ENCODE measurements at places on chromosomes 2 and 18.

GRCh38 chr2:199471443-199472057 is 13.8 kb upstream of the SATB2 start:
- no peak for DNase-seq

DNA sequence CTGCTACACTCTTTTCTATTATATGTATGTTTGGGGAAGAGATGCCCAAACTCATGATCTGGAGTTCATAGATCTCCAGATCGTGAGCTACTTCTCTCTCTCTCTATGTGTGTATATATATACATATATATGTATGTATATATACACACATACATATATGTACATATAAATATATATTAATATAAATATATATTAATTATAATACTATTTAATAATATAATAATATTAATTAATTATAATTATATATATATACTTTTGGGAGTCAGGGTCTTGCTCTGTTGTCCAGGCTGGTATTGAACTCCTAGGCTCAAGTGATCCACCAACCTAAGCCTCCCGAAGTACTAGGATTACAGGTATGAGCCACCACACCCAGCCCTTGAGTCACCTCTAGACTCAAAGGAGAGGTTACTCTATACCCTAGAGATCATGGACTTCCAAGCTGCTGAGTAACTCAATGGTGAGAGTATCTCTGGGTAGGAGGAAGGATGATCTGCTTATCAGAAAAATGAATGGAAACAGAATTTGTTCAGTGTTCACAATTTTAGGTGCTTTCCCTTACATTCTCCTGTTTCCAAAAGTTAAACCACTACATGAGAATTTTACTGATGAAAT is 463.5 kb upstream of the TRIB2 start:
- no peak for DNase-seq

DNA sequence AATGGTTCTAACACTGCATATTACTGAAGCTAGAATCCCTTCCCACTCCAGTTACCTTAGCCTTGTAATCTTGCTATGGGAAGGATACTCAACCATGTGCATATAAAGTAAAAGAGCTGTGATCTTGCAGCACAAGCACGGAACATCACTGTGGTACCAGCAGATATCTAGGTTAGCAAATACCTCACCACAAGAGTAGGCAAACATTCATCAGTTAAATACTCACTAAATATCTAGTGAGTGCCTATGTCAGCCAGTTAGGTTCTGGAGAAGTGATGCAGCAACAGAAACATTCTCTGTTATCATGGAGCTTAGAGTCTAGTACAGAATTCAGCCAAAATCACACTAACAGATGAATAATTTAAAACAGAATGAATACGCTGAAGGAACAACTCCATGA is 349.6 kb upstream of the UBE2E3 start:
- no peak for DNase-seq

- no peak for DNase-seq
Observed at GRCh38 chr18:25533218-25533617, 181.3 kb upstream of the ZNF521 start.

DNA sequence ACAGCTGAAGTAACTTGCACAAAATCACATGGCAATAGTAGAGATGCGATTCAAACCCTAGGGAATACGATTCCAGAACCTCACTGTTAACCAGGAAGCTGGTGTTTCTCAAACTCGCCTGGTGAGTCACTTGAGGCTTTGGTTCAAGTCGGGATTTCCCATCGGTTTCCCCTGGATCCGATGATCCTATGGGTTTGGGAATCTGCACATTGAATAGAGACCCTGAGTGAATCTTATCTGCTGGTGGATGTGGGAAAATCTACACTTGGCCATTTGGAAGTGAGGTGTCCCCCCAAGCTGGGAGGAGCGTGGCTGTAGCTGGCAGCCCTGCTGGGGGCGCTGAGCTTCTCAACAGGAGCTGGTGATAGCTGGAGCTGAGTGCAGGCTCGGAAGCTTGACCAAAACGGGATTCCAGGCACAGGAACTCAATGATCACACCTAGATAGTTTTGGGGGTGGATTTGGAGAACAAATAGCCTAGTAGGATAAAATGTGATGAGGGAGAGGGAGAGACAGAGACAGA is 135.4 kb downstream of the PRKCE start:
- DNase-seq: no peak

DNA sequence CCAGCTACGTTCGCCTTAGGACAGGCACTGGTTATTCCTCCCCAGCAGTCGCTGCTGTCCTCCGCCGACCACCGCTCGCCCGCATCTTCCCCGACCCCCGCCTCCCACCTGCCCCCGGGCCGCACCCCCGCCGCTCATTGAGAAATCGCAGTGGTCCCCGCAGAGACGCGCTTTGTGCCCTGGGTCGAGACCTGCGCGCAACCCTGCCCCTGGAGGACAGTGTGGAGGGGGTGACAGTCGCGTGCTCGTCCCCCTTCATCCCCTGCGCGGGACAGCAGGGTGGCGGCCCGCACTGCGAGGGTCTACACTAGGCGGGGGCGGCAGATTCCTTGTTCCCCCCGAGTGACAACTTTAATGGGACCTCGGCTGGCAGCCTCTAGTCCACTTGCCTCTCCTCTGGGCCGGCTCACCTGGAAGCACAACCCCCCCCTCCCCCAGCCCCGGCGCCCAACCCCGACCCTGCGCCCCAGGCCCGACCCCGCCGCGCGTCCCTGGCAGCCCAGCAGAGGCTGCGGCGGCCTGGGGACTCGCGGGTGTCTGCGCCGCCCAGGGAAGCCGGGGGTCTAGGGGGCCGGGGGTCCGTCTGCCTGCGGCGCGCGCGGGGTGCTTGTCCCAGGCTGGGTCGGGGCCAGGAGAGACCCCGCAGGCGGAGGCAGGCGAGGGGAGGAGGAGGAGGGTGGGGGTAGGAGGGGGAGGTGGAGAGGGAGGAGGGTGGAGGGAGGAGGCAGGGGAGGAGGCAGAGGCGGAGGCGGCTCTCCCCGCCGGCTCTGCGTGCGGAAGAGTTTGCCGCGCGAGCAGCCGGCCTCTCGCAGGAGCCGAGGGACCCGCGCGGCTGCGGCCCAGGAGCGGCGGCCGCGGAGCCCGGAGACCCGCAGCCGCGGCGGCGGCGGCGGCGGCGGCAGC is at the start of gene NPAS2:
Gene NPAS2 (plus strand): TSS at position 770 of the 903 bp plus-strand sequence. CDS start 84,616 bp downstream, outside the sequence.
- DNase-seq: no peak

- DNase-seq: no peak
Observed at GRCh38 chr2:64538764-64539433, 14.8 kb downstream of the AFTPH start.

DNA sequence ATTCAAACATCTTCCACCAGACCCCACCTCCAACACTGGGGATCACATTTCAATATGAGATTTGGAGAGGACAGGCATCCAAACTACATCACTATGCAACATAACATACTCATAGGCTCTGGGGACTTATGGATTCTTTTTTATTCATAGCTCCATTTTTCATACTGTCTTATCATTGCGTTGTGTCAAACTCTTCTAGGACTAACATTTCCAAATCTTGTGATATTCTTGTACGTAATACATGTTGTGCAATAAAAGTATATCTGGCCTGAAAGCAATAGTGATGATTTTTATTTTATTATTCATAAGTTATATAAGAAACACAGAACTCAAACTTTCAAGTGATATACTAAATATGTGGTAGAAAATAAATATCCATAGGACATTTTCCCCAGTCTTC is 60.6 kb upstream of the ACTR3 start:
- no peak for DNase-seq

Measured in esophagus squamous epithelium (tissue), 5 donors.